ENCODE measurements at places on chromosomes 7 and 10.

GRCh38 chr7:26698194-26698593, 166.2 kb downstream of the SKAP2 start:
- no peak for DNase-seq

DNA sequence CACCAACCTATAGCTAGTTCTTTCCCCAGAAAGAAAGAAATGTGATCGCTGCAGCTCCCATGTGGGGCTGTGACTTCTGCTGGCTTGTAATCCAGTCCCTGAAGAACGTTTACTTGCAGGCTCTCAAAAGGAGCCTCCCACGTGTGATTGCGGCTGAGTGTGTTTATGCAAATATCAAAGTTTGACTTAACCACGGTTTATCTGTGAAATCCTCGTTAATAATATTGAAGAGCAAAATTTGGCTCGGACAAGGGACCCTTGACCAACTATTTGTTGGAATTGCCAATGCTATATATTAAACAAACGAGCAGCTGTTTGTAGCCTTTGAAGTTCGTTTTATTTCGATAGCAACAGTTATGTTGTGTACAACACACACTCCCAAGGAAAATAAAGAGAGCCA, 470.1 kb upstream of the NRP1 start:
- DNase-seq = no peak

GRCh38 chr7:98760201-98760651, 109.6 kb downstream of the TMEM130 start:
- peak; percentile 92 for DNase-seq

DNA sequence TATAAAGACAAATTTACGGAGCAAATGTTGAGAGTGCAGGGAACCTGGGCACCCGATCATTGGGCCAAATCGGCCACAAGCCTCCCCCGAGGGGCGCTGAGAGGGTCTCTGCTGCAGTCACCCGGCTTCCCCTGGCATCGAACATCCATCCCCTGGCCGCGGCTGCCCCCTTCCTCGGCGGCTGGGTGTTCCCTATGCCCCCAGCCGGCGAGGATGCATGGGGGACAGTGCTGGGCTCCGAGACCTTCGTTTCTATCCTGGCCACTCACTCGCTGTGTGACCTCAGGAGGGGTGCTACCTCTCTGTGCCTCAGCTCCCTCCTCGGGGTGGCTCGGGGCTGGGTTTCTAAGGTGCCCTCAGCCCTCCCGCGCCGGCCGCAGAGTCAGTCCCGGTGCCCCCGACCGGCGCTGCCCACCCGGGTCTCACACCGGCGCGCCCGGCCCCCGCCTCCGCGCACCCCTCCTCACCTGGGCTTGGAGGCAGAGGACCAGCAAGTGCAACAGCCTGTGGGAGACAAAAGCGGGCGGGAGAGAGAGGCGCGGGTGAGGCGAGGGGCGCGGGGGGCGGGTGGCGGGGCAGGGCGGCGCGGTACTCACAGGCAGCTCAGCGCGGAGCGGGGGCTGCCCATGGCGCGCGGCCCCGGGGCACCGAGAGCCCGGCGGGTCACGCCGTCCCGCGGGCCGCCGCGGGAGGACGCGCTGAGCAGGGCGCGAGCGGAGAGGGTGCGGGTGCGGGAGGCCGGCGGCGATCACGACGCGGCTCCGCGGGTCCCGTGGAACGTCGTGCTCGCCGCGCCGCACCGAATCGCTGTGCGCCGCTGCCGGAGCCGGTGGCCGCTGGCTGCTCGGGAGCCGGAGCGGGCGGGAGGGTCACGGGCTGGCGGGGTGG, at the start of gene FGF8:
Gene FGF8 (minus strand): TSS at position 842 of the 888 bp plus-strand sequence. CDS start 214 bp downstream, at position 628.
- DNase-seq = no peak

DNA sequence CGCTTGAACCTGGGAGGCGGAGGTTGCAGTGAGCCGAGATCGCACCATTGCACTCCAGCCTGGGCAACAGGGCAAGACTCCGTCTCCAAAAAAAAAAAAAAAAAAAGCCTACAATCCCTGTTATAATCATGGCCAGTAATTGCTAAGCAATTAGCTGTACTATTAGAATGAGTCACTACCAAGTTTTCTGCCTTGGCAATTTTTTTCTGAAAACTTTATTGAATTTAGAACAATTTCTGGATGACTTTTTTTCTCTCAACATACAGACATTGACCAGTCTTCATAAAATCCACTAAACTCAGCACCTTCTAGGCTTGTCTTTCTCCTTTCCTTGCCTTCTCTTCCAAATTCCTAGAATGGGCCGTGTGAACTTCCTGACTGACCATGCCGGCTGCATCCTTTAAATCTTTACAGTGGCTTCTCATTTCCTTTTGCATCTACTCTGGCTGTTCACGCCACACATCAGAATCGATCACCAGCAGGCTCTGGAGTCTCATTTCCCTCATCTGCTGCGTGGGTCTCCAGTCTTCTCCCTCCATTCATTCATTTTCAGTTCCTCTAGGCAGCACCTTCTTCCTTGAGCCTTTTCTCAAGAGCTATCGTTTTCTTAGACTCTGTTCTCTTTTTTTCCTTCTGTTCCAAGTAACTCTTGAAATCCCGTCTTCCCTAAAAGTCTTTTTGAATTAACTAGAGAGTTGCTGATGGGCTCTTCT, 107.9 kb downstream of the KAT6B start:
- no peak for DNase-seq

DNA sequence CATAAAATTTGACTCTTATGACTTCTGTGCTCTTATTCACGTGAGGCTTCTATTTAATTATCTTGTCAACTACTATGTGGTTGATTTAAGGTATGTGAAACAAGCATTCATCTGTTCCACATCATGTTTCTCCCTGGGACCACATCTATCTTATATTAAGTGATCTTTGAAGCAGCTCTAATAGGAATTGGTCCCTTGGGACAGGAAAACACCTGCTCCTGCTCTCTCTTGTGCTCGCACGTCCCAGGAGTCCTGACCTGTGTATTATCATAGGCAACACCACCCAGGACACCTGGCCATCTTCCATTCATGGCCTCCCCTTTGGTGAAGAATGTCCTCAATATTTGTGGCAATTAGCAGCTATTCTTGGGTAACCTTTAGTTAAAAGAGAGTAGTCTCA, 269.2 kb downstream of the NRG3 start:
- no peak for DNase-seq

DNA sequence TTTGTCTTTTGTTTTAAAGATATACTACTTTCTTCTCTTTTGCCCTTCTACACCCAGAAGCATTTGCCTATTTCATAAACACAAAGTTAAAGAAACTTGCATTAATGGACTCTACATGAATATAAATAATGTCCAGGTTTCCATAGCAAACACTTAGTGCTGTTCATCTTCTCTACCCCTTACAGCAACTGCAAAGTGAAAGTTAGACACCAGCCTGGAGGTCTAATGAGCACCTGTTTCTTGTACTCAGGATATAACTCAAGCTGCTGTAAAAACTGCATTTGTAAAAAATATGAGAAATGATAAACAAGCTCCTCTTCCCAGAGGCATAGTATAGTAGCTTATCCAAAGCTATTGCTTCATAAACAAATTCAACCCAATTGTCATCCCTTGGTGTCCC, 76.0 kb upstream of the RELN start:
- no peak for DNase-seq

DNA sequence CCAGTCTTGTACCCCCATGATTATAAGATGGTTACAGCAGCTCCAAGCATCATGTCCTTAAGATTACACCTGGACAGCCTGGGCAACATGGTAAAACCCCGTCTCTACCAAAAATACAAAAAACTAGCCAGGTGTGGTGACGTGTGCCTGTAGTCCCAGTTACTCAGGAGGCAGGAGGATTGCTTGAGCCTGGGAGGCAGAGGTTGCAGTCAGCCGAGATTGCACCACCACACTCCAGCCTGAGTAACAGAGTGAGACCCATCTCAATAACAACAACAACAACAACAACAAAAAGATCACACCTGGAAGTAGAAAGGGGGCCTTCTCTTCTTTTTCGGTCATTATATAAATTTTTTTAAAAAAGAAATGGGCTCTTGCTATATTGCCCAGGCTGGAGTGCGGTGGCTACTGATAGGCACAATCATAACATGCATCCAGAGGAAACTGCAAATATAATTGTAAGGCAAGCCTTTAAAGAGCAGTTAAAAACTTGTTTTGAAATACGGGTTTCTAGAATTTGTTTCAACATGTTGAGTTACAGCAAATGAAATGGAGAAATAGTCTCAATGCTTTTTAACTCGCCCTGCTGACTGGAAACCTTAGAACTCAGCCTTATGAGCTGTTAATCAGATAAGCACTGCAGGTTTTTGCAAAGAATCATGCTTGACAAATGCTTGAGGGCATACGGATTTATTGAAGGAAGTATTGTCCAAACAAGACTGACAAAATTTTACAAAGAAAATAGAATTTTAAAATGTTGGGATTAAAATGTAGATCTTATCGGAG, 4.7 kb upstream of the ENTPD7 start:
- no peak for DNase-seq

GRCh38 chr7:94409200-94409948, 14.7 kb downstream of the COL1A2 start:
- no peak for DNase-seq

GRCh38 chr10:27713941-27714340, 31.7 kb downstream of the MKX start:
- no peak for DNase-seq

- DNase-seq = no peak
These were observed 25.1 kb downstream of the CYP26A1 start for GRCh38 chr10:93098816-93099215.

- no peak for DNase-seq
These were observed 28.0 kb upstream of the GNAI1 start for GRCh38 chr7:80106498-80107113.

DNA sequence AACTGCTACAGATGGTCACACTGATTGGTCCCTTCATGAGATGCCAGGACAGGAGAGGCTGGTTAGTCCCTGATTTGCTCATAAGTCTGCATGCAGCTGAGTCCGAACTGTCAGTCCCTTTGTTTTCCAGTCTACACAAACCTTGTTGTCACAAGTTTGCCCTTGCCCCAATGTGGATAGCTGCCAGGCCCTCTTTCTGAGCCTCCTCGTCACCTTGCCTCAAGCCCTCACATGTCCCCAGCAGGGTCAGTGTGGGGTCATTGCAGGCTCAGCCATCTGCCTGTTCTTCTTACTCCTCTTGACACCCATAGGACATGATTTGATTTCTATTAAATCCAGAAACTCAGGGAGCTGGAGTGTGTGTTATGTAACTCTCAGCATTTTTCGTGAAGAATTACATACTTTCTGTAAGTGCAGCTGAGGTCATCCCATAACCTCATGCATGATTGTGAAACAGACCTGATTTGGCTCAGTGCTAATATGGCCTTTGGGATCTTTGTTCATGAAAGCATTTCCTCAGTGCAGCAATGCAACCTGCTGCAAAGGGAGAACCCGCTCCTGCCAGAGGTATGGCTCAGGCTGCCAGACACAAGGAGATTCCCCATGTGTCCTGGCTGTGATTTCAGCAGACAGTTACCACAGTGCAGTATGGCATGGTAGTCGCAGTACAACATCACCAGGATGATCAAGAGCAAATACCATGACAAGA, 70.0 kb upstream of the ZMIZ2 start:
- DNase-seq = peak; percentile 51

DNA sequence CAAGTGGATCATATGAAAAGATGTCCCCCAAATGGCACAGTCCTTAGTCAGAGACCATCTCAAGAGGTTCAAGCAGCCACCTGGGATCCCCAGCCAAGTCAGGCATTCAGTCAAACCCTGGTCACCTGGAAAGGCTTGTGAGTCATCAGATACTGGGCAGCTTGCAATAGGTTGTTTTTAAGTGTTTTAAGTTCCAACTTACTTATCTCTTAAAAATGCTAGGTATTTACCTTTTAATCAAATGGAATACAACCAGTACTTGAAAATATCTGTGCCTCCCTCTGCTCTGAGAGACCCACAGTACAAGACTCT, 262.2 kb downstream of the WDR11 start:
- DNase-seq = no peak

- DNase-seq = no peak
These were observed 21.8 kb downstream of the SLC35G1 start for GRCh38 chr10:93915598-93915997.

DNA sequence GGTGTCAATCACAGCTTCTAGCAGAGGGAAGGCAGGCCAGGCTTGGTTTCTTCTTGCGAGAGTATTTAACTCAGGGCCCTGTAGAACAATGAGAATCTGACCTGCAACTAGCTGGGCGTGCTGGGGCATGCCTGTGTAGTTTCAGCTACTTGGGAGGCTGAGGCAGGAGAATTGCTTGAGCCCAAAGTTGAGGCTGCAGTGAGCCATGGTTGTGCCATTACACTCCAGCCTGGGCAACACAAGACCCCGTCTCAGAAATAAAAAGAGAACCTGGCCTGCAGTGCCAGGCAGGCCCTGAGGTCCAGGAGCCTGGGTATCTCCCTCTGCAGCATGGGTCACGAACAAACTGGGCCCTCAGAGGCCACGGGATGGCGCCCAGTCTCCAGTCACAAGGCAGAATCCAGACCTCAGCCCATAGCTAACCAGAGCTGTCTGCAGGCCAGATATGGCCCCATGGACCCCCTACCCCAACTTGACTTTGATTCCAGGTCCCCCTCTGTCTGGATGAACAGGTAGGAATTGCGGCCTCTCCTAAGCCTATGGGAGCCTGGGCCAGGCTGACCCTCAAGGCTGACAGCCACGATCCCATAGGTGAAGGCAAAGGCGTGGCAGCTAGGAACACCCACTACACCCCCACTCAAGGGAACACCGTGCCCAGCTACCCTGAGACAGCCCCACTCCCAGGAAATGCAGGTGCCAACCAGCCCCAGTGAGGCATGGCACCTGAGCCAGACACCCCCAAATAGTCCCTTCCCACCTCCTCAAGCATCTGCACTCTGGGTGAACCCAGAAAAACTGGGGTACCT, 102.7 kb upstream of the TNRC18 start:
- DNase-seq = peak; percentile 41

DNA sequence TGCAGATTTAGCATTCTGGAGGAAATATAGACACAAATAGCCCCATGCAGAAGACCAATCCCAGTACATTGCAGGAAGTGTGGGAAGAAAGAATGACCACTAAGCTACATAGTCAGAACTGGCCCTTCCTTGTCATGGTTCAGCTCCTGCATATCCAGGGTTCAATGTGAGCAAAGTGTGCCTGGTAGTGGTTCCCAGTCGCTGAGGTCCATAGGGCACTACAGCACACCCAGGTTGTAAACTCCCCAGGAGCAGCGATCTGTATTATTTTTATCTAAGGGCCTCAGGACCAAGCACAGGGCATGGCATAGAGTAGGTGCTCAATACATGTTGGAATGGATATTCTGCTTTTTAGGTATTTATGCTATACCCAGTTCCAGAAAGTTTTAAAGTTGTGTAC, 114.4 kb downstream of the RTKN2 start:
- no peak for DNase-seq

- DNase-seq = no peak
These were observed 204.7 kb upstream of the KLF14 start for GRCh38 chr7:130938661-130939060.

- DNase-seq = peak; percentile 95
These were observed 24.5 kb upstream of the EEPD1 start for GRCh38 chr7:36128448-36129047.

- DNase-seq = peak; percentile 70
These were observed 105.7 kb downstream of the ST8SIA6 start for GRCh38 chr10:17348501-17349349.

GRCh38 chr7:33973231-33974015, 68.1 kb downstream of the BMPER start:
- DNase-seq = no peak

- DNase-seq = no peak
These were observed 1.2 kb downstream of the BTRC start for GRCh38 chr10:101355072-101355706.

- peak; percentile 24 for DNase-seq
These were observed 614.9 kb upstream of the FZD8 start for GRCh38 chr10:36256948-36257356.

All from tibial artery (tissue), 4 donors.